ENCODE measurements at places on chromosomes 1 and 21.

DNA sequence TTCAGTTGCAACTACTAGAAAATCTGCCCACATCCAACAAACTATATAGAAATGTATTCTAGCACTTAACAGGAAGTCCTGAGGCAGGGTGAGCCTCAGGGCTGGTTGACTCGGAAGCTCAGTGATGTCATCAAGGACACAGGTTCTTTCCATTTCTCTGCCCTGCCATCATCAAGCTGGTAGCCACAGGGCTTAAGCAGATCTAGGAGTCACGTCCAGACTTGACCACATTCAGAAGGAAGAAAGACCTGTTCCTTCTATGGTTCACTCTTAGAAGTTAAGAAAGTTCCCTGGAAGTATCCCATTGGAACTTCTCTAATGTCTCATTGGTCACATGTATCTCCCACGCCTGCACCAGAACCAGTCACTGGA, 438.1 kb downstream of the PRDM2 start:
- DNase-seq, result no peak

DNA sequence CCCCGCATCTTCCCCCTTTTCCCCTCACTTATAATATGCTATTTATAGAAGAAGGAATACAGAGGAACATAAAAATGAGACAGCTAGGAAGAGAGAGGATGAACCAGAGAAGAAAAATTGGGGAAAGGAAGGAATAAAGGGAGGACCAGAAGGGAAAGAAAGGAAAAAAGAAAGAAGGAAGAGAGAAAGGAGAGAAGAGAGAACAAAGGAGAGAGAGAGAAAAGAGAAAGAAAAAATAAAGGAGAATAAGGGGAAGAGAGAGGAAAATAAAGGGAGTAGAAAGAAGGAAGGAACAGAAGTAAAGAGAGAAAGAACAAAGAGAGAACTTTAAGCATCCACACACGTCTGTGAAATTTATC, 11.2 kb upstream of the IGSF3 start:
- DNase-seq, result no peak

- DNase-seq, result no peak
Measured at GRCh38 chr1:57908147-57908890, 484.5 kb upstream of the DAB1 start.

DNA sequence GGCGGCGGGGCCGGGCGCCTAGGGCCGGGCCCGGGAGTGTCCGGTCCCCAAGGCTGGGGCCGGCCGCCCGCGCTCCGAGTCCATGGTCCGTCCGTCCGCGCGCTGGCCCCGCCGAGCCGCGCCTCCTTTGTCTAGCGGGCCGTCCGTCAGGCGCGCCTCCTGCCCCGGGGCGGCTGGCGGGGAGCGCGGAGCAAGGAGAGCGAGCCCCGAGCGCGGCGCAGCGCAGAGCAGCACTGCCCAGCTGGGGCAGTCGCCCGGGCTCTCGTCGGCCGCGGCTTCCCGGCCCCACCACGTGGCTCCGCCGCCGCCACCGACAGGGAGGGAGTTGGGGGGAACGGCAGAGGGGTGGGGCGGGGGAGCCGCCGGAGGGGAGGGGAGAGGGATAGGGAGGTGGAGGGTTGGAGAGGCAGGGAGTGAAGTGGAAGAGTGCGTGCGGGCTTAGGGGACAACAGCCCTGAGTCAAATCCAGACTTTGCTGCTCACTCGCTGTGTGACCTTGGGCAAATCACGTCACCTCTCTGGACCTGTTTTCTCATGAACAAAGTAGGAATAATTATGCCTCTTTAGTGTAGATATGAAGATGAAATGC, at the start of gene NKAIN1:
TSS of gene NKAIN1 (minus strand) at position 235 of the 589 bp plus-strand sequence. CDS start 340 bp downstream, outside the sequence.
- DNase-seq, result peak; percentile 56

DNA sequence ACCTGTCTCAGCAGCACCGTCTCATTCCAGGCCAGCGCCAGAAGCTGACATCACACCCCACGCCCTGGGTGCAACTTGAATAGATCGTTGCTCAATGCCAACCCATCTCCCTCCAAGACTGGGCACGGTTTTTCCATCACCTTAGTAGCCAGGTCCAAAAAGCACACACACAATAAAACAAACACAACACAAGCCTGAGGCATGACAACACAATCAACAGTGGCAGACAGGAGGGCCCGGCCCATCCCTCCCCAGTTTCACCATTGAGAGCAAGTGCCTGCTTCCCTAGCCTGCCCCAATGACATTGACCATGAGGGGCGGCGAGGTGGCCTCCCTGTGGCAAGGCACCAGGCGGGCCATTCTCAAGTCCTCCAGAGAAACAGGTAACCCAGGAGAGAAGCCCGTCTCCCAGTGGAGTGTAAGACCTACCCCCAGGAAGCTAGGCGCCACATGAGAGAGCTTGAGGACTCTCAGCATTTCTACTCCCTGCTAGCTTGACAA, 2.7 kb downstream of the IFFO2 start:
- DNase-seq, result no peak

DNA sequence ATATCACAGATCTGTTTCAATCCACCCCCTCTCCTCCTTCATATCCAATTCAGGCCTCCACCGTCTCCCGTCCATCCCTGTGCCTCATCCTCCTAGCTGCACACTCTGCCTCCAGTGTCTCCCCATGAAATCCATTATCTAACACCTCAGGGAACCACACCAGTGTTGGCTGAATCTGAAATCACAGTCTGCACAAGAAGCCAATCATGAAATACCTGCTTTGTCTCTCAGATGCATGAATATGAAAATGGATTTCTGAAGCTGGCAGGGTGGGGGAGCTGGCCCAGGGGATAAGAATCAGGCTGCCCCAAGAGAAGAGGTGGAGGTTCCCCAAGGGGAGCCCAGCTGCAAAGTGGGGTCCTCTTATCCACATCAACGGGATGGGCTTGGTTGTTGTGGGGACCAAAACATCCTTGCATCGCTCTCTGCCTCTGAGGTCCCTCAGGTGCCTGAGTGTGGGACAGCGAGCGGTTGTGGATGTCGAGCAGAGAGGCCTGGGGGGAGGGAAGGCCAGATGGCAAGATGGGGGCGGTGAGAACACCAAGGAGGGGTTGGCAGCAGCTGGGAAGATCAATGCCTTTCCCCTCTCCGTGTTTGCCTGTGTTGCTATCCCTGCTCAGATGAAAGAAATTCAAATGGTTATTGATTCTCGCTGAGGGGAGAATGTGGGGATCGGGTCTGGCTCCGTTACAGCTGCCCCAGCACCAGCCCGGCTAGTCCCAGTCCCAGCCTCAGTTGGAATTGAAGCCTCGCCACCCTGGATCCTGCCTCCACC, 237.3 kb upstream of the POU3F1 start:
- no peak for DNase-seq

- no peak for DNase-seq
Measured at GRCh38 chr1:151801310-151801820, 3.9 kb downstream of the LINGO4 start.
